Mesangial cell (primary cell): ENCODE measurements at places on chromosomes 4 and X. TPM values are rescaled to one million over a fixed set of nuclear protein-coding genes. Genes with fewer than 3 reads are reported as not detected.

VCX gene
- not detected in 2 replicates for total RNA-seq

CENPVL2 gene
- not detected in 2 replicates for total RNA-seq

ADGRG4 gene
- not detected in 2 replicates for total RNA-seq

P2RY8 gene
- total RNA-seq = not detected in 2 replicates

AR gene
- total RNA-seq = 0.16 and 0.25 TPM in 2 replicates

CFAP47 gene
- 0.13 TPM in 1 of 2 replicates, not detected in the other for total RNA-seq

NPY5R gene
- total RNA-seq = 1.1 and 2.7 TPM in 2 replicates

TMPRSS11A gene
- total RNA-seq = not detected in 2 replicates

GPR82 gene
- total RNA-seq = not detected in 2 replicates

ZXDA gene
- total RNA-seq = 1.8 and 5.7 TPM in 2 replicates

SMIM43 gene
- not detected in 2 replicates for total RNA-seq

RIBC1 gene
- 0.33 and 2.3 TPM in 2 replicates for total RNA-seq

EFHC2 gene
- 0.33 and 0.51 TPM in 2 replicates for total RNA-seq

CCNA2 gene
- 5.3 and 161 TPM in 2 replicates for total RNA-seq

EGFL6 gene
- total RNA-seq = under 0.01 TPM in 1 of 2 replicates, not detected in the other

NLGN3 gene
- total RNA-seq = 0.16 and 0.89 TPM in 2 replicates
